ENCODE measurements at places on chromosomes 1 and 21.

DNA sequence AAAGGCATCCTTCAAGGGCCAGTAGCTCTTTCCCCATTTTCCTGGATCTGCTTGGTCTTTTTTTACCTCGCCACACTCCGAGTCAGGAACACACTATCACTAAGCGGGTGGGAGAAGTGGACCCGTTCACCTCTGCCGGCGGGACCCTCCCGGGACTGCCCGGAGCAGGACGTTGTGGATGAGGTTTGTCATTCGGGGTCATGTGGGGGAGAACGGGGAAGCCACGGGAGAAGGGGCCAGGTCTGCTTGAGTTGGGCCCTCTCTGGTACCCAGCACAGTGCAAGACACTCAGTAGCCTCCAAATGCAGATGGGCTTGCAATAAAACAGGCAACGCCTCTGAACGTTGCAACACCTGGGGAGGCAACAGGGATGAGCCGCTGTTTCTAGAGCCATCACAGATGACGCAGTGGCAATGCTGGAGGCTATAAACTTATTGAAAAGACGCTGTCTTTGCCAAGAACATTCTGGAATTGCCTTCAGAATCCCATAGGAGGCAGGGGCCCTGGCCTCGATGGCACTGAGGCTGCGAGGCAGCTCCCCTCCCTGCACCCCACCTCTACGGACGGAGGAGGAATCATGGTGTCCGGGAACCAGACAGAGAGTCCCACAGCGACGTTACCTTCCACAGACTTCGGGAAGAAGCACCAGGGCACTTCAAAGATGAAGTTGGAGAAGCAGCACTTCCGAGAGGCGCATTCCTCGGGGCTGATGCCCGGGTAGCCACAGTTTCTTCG is 3.8 kb downstream of the TFF2 start:
- DNase-seq = no peak

DNA sequence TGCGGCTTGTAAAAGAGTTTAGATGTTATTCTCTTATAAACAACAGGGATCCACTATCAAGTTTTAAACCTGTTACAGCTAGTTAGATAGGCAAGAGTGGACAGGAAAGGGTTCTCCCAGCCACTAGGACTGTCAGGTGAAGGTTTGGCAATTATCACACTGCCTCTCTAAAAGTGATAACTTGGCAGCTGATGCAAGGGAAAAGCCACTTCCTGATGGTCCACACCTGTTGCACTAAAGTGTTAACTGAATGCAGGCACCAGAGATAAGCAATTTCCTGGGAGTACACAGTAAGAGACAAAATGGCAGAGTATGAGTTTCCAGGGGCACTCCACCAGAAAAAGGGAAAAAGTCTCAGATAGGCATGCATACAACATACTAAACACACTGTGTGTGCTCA is 99.4 kb downstream of the VAV3 start:
- DNase-seq = no peak

GRCh38 chr1:100706856-100707255 is 12.7 kb upstream of the VCAM1 start:
- DNase-seq = no peak

DNA sequence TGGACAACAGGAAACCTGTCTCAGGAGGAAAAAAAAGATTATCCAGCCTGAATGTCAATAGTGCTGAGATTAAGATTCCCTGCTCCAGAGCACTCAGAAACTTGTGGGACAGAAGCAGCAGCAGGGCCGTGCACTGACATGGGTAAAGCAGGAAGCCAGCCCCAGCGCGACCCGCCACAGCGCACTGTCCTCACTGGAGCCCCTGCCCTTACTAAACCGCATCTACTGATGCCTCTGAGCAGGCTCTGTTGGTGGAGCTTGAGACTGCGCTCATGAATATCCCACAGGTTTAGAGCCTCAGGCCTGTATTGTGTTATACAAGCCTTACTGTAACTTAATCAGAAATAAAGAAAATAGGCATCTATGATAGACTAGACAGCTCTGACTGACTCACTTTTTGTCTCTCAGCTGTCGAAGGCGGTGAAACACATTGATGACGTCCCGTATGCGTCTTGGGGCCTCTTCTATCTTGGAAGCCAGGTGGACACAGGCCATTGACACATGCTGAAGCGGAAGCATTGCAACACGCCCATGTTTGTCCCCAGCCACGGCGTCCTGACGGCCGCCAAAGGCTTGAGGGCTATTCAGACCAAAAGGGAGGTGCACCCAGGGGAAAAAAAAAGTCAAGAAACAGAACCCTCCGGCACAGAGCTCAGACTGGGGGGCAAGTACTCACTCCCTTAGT is 1.2 kb downstream of the CCNL2 start:
- DNase-seq = no peak

DNA sequence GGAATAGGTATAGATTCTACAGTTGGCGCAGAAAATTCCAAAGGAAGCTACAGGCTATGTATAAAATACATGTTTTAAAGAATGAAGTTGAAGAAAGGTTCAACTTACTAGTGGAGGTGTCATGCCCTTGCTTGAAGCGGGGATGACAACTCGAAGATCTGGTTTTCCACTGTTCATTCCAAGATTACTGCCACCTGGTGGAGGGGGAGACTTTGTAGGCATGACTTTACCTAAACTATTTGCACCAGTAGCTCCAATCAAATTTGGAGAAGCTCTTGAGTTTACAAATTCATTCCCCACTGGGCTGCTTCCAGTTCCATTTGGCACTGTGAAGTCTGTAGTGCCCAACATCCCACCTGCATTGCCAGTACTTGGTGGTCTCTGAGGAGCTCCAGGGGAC is 81.7 kb downstream of the AXDND1 start:
- no peak for DNase-seq

DNA sequence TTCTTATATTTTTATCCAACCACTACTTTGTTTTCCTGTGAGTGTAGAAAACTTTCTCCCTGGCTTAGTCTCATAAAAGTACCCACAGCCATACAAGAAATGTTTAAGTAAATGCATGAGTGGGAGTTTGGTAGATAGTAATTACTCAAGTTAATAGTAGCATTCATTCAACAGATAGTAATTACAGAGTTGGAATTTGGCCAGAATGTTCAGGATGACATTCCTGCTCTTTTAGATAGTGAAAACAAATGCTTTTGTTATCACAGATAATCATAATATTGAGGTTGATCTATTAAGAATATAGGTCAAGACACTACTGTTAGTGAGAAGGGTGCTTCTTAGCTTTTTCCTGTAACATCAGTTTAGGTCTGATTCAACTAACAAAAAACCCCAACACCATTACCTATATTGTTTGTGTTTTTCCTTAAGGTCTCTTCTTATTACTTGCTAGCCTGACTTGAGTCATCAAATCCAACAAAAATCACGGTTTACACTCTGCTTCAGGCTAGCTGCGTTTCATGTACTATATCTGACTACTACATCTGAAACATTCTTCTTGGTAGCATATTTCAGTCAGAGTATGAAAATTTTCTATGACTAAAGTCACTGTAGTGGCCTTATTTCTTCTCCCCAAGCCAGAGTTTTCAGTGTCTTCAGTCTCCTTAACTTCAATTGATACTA is 163.7 kb downstream of the HS2ST1 start:
- no peak for DNase-seq

DNA sequence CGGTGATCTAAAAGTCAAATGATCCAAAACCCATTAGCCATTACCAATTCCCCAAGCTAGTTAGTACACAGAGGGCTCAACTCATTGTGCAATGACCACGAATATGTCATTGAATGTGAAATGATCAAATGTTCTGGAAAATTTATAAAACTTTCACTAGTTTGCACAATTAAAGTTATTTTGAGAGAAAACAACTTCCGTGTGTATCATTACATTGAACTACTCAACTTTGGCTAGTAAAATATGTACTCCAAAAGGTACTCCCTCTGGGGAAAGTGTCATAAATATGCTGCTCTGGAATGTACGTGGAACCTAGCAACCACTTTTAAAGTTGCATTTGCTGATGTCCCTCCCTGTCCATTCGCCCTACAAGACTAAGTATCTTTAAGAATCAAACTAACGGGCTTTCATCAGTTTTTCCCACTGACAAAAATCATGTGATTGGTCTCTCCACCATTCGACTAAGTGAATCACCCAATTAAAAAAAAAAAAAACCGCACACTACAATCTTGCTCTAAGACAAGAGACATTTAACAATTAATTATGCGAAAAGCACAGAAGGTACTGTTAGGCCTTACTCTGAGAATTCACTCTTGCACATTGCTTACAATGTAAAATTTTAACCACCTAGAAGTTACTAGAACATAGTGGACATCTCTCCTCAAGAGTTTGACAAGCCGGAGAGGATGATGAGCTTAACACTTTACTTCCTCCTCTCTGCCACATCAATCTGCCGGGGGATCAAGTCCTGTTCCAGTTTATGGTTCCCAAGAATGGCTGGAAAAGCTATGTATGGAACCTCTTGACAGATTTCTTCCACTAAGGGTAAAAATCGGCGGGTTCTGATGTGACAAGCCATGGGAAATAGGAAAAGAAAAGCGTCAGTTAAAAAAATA is 1.2 kb downstream of the ACBD3 start:
- no peak for DNase-seq

DNA sequence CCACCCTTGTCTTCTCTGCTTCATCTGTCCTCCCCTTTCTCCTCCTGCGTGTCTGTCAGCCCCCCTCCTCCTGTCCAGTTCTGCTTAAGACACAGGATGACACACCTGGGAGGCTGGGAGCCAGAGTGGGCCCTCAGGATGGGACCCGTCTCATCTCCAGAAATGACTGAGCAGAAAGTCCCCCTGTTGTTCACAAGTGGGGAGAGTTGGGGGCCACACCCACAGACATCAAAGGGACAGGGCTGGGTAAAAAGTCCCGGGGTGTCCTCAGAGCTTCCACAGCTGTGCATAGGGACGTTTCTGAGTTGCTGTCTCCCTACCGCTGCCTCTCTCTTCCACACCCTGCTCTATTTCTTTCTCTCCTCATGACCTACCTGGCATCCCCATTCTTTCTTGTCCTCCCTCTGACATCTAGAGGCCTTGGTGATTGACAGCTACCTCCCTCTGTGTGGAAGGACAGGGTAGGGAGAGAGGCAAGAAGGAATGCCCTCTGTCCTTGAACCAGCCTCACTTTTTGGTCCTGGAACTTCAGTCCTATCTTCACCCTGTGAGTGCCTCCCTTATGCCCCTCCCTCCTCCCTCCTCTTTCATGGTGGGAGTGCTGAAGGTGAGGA is 19.5 kb upstream of the SH2D2A start:
- DNase-seq = no peak

GRCh38 chr1:109891930-109892329 is 18.7 kb upstream of the CSF1 start:
- DNase-seq = no peak

GRCh38 chr1:198910816-198911215 is 272.0 kb downstream of the PTPRC start:
- DNase-seq = no peak

GRCh38 chr1:47578026-47578720 is 140.3 kb downstream of the FOXD2 start:
- DNase-seq = no peak

DNA sequence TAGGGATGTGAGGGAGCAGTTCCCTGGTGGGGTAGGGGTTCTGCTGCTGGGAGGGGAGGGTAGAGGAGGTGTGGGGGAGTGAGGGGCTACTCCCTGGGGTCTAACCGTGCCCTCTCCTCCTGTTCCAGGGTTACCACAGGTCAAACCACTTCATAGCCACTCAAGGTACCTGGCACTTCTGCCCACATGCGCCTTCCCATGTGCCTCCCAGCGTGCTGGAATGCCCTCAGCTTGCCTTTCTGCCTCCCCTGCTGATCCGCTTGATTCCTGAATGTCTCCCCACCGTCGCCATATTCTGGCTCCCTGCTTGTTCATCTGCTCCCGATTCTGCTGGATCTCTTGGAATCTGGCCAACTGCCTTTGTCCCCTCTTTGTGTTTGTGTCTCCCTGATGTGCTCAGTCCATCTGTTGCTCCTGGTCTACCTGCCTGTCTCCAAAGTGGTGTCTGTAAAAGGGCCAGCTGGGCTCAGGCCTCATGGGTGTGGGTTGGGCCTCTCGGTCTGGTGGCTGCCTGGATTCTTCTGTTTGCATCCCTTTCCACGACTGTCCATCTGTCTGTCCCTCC is 74.4 kb downstream of the PTPRU start:
- DNase-seq = no peak

- no peak for DNase-seq
These were observed 68.4 kb upstream of the DPYD start for GRCh38 chr1:97989094-97989680.

- DNase-seq = no peak
These were observed 72.0 kb upstream of the CLDN14 start for GRCh38 chr21:36551731-36552433.

- DNase-seq = no peak
These were observed 287.4 kb upstream of the ZP4 start for GRCh38 chr1:238177960-238178645.

DNA sequence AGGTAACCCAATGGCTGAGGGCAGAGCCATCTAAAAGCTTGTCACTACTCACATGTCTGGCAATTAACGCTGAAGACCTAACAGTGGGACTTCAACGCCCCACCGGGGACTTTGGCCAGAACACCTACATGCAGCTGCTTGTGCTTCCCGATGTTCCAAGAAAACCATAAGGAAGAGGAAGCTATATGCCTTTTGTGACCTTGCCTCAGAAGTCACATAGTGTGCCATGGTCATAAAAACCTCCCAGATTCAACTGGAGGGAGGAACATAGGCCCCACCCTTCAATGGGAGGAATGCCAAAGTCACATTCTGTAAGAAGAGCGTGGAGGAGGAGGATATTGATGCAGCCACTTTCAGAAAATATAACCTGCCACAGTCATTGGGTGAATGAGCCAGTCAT is 147.8 kb upstream of the MAGI3 start:
- no peak for DNase-seq

GRCh38 chr1:223364685-223365382 is 858 bp upstream of the SUSD4 start:
- DNase-seq = peak; percentile 27

- no peak for DNase-seq
These were observed 12.3 kb downstream of the BCAR3 start for GRCh38 chr1:93669369-93669768.

DNA sequence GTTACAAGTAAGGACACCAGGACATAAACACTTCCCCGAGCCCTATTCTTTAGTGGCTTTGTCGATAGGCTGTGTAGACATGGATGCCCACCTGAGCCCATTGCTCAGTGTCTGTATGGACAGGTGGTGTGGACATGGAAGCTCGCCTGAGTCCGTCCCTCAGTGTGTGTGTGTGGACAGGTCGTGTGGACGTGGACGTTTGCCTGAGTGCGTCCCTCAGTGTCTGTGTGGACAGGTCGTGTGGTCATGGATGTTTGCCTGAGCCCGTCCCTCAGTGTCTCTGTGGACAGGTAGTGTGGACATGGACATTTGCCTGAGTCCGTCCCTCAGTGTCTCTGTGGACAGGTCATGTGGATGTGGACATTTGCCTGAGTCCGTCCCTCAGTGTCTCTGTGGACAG is 38.7 kb upstream of the COL6A2 start:
- no peak for DNase-seq

Data from activated naive CD4-positive, alpha-beta T cell treated with anti-CD3 and anti-CD28 coated beads, Interleukin-2, amount 50 U/mL, for 16 hours (primary cell).